ENCODE measurements at places on chromosomes 5 and 9.

DNA sequence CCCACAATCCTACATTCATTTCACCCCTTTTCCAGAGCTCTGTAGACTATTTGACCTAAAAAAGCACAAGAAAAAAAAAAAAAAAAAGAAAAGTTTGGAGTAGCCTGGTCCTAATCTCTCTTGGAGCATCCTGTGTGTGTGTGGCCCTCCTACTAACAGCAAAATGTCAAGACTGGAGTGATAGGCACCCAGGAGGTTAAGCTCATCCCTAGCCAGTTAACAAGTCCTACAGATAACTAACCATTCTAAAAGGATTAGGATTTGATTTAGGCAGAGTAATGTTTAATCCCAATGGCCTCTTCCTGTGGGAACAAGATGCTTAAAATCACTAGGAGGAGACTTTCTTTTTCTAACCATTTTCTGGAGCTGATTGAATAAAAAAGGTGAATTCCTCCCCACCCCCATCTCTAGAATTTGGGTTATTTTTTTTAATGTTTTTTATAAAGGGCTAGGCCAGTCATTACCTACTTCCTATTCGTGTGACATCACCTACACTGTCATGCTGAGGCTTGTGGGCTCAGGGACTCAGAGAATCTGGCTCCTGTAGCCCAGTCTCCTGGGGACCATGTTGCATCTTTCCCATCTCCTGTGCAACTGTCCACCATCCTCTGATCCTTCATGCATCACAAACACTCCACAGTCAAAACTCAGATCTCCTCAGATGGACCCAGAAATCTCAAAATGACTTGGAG, 43.2 kb upstream of the NR3C1 start:
- no peak for DNase-seq

DNA sequence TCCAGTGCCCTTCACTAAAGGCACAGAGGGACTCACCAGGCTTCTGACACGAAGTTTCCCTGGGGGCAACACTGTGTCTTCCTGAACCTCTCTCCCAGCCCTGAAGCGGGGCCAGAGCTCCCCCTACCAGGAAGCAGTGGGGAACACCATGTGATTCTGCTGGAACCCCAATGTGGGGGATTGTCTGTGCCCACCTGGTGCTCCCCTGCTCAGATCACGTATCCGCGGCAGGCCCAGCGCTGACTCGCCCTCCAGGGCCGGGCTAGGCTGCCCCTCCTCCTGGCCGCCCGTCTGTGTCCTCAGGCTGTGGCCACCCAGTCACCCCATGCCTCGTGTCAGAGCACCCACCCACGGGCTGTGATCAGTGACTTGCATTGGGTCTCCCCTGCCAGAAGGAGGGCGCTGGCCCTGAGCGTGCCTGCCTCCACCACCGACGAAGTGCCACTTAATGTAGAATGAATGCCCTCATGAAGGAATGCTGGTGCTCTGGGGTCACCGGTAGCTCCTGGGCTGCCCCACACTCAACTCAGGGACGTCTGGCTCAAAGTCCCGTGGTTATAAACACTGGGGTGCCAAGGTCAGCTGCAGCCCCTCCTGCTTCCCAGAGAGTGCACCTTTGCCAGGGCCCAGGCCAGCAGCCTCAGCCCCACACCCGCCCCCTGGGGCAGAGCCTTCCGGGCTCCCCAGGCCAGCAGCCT, 22.1 kb downstream of the SARDH start:
- peak; percentile 6 for DNase-seq

DNA sequence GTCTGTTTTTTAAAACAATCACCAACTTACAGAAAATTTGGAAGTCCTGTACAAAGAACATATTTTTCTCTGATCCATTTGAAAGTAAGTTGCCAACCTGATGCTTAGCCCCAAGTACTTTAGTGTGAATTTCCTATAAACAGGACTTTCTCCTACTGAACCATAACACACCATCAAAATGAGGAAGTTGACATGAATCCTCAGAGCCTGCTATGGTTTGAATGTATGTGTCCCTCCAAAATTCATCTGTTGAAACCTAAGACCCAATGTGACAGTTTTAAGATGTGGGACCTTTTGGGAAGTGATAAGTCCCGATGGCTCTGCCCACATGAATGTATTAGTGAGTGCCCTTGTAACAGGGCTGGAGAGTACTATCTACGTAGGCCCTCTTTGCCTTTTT, 6.4 kb upstream of the ACOT12 start:
- no peak for DNase-seq

GRCh38 chr9:129888293-129889121, 53.2 kb downstream of the USP20 start:
- DNase-seq = no peak

GRCh38 chr9:94909965-94910730, 183.6 kb downstream of the AOPEP start:
- no peak for DNase-seq
